Stimulated activated CD4-positive, alpha-beta T cell treated with anti-CD3 and anti-CD28 coated beads, Interleukin-12 subunit alpha, Interleukin-12 subunit beta, amount 100 ng/mL, for 24 hours (primary cell): ENCODE measurements at places on chromosomes 3 and 15.
A peak's percentile ranks its signal among the peaks of the same experiment; 100 is the strongest.

- no peak for DNase-seq
These were observed 175.7 kb downstream of the SLC9A9 start for GRCh38 chr3:143672396-143673165.

DNA sequence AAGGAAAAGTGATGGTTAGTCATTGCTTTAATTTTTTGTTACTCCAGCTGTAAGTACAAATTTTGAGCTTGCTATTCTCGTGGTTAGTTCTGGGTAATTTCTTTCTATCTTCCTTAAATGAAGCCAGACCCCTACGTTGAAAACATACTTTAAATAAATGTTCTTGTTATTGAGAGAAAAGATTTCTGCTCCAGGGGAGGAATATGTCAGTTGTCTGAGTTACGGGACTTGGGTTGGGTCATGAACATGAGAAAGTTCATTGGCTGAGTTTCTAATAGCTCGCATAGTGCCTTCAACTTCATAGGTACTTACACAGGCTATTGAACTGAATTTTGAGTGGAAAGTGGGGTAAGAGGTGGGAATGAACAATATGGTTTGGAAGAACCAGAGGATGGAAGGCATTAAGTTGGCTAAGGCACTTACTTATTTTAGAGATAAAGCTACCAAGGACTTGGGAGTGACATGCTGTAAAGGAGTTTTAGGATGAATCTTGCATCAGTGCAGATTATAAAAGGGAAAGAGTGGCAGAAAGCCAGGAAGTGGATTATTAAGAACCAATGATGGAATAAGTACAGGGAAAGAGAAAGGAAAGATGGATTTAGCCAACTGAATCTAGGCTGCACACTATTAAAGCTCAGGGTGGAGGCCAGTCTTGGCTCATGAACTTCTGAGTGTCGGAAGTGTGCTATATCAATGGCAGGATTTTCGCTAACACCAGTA lies 1.4 kb downstream of the RPSA start:
- DNase-seq: no peak

DNA sequence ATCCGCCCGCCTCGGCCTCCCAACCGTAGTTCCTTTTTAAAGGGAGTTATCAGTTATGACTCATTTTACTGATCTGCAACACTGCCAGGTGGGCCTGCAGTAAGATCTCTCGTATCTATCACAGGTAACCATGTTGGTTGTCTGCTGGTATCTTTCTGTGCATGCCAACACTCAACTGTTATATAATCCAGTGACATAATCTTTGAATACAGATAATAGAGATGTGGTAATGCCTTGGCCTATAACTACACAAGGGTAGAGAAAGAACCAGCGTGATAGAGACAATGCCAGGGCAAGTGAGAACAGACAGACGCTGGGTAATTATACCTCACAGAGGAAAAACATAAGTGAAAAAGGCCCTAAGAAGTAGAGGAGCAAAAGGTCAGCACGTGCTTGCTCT lies 11.0 kb upstream of the ARPP19 start:
- no peak for DNase-seq

- no peak for DNase-seq
These were observed 74.6 kb downstream of the TGFBR2 start for GRCh38 chr3:30680789-30681648.

DNA sequence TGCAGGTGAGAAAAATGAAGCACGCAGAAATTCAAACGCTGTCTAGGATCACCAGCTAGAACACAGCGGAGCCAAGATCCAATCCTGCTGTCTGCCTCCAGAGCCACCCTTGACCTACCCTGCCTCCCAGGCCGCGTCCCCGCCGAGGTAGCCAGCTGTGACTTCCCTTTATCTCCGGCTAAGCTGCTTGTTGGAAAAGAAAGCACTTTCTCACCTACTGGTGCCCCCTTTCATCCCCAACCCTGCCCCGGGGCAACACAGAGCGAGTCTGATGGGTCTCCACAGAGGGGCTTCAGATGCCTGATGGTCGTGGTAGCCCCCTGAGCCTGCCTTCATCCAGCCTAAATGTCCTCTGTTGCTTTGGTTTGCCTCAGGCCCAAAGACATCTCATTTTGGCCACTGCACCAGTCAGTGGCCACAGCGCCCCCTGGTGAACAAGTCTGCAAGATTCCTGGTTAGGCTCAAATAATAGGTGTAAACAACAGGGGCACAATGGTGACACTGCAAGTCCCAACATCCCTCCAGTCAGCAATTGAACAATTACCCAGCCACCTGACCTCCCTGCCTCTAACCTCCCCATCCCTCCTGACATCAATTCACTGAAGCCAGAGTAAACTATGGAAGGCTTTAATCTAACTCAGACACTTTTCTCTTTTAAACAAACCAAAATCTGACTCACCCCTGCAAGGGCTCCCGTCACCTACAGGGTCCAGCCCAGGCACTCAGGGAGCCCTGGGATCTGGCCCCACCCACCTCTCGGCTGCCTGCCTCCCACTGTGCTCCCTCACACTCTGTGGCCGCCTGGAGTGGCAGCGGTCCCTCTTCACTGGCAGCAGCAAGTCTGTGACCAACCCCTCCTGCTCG lies 27.3 kb upstream of the BCL2L10 start:
- peak; percentile 74 for DNase-seq

DNA sequence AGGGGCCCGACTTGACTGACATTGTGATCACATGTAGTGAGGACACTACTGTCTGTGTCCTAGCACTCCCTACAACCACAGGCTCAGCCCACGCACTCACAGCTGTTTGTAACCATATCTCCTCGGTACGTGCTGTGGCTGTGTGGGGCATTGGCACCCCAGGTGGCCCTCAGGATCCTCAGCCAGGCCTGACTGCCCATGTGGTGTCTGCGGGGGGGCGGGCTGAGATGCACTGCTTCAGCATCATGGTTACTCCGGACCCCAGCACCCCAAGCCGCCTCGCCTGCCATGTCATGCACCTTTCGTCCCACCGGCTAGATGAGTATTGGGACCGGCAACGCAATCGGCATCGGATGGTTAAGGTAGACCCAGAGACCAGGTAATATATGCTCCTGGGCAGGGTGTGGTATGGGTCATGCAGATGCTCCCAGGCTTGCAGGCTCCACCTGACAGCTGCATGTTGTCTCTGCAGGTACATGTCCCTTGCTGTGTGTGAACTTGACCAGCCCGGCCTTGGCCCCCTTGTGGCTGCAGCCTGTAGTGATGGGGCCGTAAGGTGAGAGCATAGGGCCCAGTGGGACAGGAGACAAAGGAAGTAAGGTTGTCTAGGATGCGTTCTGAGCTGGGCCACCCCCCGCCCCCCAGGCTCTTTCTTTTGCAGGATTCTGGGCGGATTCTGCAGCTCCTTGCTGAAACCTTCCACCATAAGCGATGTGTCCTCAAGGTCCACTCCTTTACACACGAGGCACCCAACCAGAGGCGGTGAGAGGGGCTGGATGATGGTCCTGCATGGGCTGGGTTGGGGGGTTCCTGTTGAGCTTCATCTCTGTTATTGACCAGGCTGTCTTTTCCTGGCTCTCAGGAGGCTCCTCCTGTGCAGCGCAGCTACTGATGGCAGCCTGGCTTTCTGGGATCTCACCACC lies 4.4 kb downstream of the DALRD3 start:
- no peak for DNase-seq

- no peak for DNase-seq
These were observed 68.9 kb upstream of the WNT5A start for GRCh38 chr3:55555873-55556618.

DNA sequence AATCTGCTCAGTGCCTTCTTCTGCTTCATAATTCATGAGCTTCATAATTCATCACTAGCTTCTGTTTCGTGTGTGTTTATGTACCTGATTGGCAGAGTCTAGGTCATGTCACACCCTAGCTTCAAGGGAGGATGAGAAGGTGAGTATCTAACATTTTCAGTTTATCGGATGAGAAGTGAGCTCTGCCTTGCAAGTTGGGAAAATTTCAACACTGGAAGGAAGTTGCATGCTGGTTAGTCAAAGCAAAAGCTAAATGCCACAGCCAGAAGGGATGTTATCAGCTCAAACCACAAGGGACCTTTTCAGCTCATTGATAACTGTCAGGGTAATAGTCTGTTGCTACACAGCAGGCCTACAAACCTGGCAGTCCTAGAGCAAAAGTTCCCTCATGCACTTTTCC lies 7.3 kb upstream of the TNFSF10 start:
- no peak for DNase-seq

DNA sequence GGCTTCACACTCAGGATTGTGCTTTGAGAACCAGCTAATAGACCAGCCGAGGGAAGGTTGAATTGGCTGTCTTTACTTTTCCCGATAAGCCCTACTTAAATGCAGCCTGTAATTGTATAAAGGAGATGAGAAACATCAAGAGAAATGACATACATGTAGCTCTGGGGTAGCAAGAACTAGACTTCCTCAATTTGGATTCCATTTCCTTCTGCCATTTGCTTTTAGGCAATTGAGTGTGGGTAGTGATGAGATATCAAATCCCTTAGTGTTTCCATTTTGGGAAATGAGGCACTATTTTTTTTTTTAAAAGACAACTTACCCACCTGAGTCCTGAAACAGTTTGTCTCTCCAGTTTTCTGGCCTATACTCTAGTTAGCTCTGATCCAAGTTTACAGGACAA lies 2.2 kb downstream of the INAFM2 start:
- DNase-seq: no peak

- DNase-seq: no peak
These were observed 121.8 kb upstream of the NPHP3 start for GRCh38 chr3:132843851-132844553.

DNA sequence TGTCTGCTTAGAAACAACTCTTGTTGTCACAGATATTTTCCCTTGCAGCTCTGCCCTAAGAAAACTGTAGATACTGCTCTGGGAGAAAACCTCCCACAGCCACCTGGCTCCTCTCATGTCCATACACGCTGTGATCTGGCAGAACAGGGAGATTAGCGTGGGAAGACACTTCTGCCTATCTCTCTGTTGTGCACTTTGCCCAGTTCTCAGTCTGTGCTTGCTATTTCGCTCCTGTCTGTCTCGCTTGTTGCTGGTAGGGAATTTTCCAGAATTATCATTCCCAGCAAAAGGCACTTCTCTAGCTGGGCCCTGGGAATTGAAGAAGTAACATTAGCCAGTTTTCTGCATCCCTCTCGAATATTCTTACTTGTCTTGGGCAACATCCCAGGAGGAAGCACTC lies 8.1 kb upstream of the GATM start:
- no peak for DNase-seq

DNA sequence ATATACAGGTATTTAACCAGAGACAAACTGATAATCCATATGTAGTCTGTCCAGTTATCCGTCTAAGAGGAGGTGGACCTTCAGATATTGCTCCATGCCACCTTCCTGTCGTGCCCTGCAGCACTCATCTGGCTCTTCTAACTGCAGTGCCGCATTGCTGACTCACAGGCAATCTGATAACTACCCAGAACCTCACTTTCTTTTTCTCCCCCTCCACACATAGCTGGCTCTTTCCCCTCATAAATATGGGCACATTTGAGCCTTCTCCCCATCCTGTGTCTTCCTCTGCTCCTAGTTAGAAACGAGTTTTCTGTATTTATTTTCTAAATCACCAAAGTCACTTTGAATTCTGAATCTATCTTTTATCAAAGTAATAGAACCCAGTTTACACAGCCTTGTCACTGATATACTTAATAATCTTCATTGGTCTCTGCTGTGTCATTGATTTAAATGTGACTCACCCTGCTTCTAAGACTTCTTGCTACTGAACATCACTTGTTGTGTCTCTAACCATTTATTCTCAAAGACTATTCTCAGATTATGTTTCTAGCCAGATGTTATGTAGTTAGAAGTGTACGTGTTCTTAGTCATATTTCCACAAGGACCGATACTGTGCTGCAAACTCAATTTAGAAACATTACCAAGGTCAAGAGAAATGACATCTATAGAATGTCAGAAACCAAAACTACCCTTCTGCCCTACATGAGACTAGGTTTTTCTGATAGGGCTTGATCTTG lies 17.4 kb upstream of the KCNMB2 start:
- no peak for DNase-seq

DNA sequence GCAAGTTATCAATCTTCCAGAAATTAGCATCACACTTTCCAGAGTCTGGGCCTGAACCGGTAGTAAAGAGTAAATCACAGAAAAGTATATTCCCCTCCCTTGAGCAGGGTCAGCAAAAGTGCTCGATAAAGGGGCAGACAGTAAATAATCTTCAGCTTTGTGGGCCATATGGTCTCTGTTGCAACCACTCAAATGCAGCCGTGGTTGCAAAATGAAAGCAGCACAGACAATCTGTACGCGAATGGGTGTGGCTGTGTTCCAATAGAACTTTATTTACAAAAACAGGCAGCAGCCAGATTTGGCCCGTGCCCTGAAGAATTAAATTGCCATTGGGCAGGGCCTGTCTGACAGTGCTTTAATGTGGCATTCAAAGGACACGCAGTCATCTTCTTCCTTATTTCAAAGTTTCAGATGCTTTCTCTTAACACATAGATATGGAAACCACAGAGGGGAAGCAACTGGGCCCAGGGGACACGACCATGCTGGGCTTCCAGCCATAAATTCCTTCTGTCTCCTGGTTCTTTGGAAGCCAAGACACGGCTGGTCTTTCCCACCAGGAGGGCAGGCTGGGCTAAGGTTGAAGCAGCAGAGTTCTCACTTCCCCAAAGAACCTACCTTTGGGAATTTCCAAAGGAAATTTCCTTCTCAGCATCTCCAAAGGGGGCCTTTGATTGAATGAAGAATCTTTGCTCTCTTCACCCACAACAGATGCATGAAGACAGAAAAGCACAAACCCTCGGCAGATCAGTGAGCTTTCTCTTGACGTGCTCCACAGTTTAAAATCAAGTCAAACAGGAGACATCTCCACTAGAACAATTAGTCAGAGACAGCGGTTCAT lies 489.8 kb upstream of the PROK2 start:
- no peak for DNase-seq

DNA sequence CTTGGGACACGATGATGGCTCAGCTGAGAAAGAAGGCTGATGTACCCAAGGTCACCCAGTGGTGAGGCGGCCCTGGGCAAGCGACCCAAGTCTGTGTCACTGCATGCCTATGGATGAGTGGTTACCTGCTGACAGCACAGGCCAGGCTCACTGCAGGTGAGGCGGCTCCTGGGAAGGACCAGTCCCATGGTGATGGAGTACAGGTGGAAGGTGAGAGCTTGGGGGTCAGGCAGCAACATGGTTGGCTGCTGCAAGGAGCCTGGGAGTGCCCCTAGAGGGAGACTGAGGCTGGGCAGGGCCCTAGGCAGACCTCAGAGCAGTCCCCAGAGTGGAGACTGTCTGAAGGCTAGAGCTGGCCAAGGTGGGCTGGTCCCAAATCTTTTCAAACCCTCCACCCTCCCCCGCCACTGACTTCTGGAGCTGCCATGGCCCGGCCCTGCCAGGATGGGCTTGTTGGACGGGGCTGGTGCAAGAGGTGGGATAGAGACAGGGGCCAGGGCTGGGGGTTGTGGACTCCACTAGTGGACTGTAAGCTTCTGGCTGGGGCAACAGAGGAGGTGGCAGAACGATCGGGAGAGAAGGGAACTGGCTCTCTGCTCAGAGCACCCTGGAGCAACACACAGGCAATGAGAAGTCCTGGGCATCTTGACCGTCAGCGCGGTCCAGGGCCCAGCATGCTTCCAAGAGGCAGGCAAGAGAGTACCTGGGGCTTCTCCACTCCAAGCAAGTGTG lies 72.5 kb upstream of the SLC6A11 start:
- no peak for DNase-seq

GRCh38 chr3:114217266-114217665 lies 20.1 kb downstream of the ZNF80 start:
- no peak for DNase-seq
